Lung microvascular endothelial cell (primary cell): ENCODE measurements at places on chromosomes 2 and 18. TPM values are rescaled to one million over a fixed set of nuclear protein-coding genes. Genes with fewer than 3 reads are reported as not detected.

The CDH19 gene
- total RNA-seq: under 0.01 TPM in 1 of 2 replicates, not detected in the other

DNA sequence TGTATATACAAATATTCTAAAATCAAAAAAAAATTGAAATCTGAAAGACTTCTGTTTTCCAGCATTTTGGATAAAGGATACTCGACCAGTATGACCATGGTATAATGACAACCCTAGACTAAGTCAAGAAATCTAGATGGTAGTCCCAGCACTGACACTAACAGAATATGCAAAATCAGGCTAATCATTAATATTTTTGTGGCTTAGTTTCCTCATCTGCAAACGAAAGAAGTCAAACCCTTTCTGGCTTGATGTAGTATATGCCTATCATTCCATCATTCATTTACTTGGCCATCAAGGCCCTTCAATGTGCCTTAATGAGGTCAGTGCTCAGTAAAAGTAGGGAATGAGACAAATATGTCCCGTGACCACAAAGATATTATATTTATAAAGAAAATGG, 83.5 kb downstream of the NCKAP5 start:
- DNase-seq: no peak

The ABHD3 gene
- 3.3 and 6.9 TPM in 2 replicates for total RNA-seq

DNA sequence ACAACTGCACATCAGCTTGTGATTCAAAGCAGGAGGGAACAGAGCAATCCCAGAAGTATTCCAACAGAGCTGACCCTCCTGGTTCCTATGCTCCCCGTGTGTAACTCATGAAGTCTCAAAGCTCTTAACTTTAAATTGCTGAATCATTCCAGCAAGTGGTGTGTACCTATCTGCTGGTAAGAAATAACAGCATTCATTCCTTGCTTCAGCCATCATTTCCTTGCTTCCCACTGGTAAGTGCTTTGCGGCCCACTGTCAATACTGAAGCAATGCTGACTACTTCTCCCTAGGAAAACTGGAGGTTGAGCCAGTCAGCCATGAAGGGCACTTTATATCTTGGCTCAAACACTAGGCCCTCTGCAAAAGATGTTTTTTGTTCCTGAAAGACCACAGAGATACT, 222.4 kb downstream of the EXOC6B start:
- no peak for DNase-seq

DNA sequence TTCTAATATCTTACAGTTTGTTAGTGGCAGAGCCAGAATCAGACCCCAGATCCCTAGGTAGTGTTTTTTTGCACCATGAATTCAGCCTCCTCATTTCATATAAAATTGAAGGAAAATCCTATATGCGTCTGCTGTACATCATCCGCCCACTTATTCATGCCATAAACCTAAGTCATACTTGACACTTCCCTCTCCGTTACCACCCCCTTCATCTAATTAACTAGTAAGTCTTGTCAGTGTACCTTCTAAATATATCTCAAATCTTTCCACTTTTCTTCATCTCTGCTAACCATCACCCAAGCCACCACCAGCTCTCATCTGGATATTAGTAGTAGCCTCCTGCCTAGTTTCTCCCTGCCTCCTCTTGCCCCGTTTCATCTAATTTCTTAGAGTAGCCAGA, 248.7 kb upstream of the SIX3 start:
- no peak for DNase-seq

DNA sequence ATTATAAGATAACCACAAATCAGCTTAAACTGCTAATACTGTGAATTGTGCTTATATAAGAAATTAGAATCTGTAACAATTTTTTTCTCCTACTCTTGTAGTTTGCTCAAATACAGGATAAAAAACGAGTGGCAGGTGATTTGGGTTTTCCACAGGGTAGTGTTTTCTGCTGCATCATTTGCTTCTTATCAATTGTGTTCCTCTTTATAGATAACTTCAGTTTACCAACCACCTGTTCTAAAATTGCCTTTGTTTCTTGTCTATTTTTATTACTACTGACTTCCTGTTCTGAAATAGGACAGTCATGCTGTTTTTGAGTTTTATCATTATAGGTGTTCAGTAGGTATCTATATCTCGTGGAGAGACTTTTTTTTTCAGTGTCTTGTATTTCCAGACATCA, 56.9 kb downstream of the MFSD6 start:
- no peak for DNase-seq

GRCh38 chr2:71884303-71885042, 263.2 kb downstream of the CYP26B1 start:
- peak; percentile 78 for DNase-seq

The DUSP2 gene
- total RNA-seq: 0.22 and 0.99 TPM in 2 replicates

DNA sequence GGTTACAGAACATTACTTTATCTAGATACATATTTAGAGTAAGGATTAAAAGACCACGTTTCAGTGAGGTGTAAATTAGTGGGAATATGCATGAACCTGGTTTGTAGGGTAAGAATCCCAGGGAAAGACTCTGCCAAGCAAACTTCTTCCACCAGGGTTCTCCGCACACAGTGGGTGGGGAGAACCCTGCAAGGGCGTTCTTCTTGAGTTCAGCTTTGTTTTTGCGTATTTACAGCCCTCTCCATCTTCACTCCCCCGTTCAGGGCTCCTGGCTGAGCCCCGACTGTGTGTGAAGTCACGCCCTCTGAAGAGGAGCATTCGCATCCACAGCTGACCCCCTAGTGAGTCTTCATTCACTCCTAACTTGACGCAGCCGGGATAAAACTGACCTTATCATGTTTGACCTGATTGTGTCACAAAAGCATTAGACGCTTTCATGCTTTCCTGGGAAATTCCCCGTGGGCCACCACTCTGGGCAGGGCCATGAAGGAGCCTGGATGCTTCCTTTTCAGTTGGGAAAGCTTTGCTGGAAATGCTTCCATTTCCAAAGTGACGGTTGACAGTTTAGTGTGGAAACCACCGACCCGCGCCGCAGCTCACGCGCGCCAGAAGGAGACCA, 1.0 kb downstream of the ALKAL2 start:
- peak; percentile 27 for DNase-seq

The AGXT gene
- not detected in 2 replicates for total RNA-seq

GRCh38 chr2:160053946-160054345, 8.5 kb downstream of the PLA2R1 start:
- DNase-seq: no peak

- peak; percentile 41 for DNase-seq
Observed at GRCh38 chr2:224042191-224042696, 3.2 kb upstream of the SERPINE2 start.

- no peak for DNase-seq
Observed at GRCh38 chr18:21433436-21433835, 167.1 kb downstream of the ESCO1 start.

DNA sequence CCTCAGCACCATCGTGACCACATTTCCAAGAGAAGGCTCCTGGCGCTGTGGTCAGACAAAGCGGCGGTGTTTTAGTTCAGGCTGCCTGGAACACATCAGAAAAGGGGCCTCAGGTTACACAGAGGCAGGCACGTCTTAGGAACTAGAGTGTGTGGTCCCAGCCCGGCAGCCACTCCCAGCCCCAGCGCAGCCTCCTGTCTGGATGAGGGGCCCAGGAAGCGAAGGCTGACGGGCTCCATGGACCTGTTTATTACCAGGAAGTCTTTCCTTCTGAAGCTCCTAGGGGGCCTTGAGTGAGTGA, 10.0 kb upstream of the GPR55 start:
- no peak for DNase-seq

DNA sequence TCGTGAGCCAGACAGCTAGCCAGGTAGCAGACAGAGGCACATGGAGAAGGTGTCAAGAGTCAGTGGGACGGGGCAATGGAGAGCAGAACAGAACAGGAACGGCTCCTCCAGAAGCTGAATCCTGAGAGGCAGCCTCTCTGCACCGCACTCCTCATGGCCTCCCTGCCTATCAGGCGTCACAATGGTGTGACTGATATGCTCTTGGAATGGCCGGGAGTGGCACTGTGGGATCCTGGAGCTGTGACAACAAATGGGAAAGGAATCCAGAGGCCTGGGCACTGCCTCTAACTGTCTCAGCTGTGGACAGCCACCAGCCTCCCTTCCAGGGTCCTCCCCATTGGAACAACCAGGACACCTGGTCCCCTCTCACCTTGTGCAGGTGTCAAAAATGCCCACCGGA, 89.1 kb upstream of the ID2 start:
- DNase-seq: no peak

The CDK15 gene
- not detected in 2 replicates for total RNA-seq

- DNase-seq: no peak
Observed at GRCh38 chr2:107218208-107218607, 332.2 kb upstream of the ST6GAL2 start.

DNA sequence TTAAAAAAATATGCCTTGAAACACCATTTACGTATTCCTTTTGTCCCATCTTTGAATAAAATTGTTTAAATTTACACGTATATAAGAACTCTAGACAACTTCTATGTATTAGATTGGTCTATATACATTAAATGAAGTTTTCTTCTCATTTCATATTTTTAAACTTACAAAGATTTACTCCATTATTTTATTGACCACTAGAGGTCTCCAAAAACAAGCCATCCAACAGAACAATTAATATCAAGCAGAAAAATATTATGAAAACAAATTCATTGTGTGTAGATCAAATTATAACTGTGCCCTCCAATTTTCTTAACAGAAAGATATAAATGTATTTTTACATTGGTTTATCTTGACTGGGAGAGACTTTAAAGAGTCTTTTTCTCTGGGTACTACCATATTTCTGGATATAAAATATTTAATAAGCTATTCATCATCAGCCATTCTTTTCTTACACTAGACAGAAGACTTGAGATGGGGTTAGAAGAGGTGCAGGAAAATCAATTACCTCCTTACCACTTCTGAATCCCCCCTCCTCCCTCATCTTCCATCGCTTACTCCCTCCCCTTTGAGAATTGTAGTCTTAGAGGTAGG, 66.5 kb downstream of the DPP4 start:
- DNase-seq: peak; percentile 38
